ENCODE measurements at places on chromosomes 12 and 14. TPM values are rescaled to one million over a fixed set of nuclear protein-coding genes. Genes with fewer than 3 reads are reported as not detected.

Gene IFI27
- 3.8 TPM for total RNA-seq

Gene DTX1
- 0.16 TPM for total RNA-seq

Gene NR1H4
- total RNA-seq: 1.0 TPM

Gene LRRC10
- total RNA-seq: not detected

Gene AQP6
- total RNA-seq: under 0.01 TPM

Gene STAT2
- total RNA-seq: 121 TPM

Gene GPRC5D
- not detected for total RNA-seq

Gene AGAP2
- 0.25 TPM for total RNA-seq

Gene CMKLR1
- total RNA-seq: 0.81 TPM

Gene KCNJ8
- 4.6 TPM for total RNA-seq

Gene CDKN1B
- 29.8 TPM for total RNA-seq

Gene PLBD1
- total RNA-seq: 15.7 TPM

Gene PPP1R13B
- 11.7 TPM for total RNA-seq

Gene IL26
- not detected for total RNA-seq

Gene A2M
- total RNA-seq: not detected

Gene WDHD1
- 2.4 TPM for total RNA-seq

Gene M6PR
- total RNA-seq: 77.8 TPM

Gene MUCL1
- total RNA-seq: not detected

Gene FOXN4
- not detected for total RNA-seq

Gene DPPA3
- not detected for total RNA-seq

Gene OR4E2
- total RNA-seq: not detected

Gene VRTN
- not detected for total RNA-seq

Gene TAS2R42
- not detected for total RNA-seq

Gene PTHLH
- total RNA-seq: 2.6 TPM

Gene LMNTD1
- total RNA-seq: not detected

Gene CLEC6A
- total RNA-seq: not detected

Gene PPP4R4
- total RNA-seq: 0.16 TPM

Gene ASCL1
- total RNA-seq: not detected

Gene SDR9C7
- not detected for total RNA-seq

Gene VDR
- total RNA-seq: 1.3 TPM

Gene CNTN1
- 2.4 TPM for total RNA-seq

Gene PPP1R1A
- total RNA-seq: 0.98 TPM

Gene KERA
- not detected for total RNA-seq

Gene COX8C
- total RNA-seq: not detected

Gene DHRS2
- total RNA-seq: 0.33 TPM

Gene DUSP16
- 9.1 TPM for total RNA-seq

Gene TTC7B
- 39.2 TPM for total RNA-seq

Gene EID3
- total RNA-seq: 1.4 TPM

Gene FBXO33
- 8.4 TPM for total RNA-seq

Gene P2RX2
- not detected for total RNA-seq

Gene CDCA3
- total RNA-seq: 7.2 TPM

Gene KLRC2
- not detected for total RNA-seq

Gene RAB2B
- total RNA-seq: 21.8 TPM

Gene SUPT16H
- total RNA-seq: 40.2 TPM

Gene ADCK1
- 8.5 TPM for total RNA-seq

Gene SLC8A3
- total RNA-seq: 0.13 TPM

Gene NEUROD4
- total RNA-seq: not detected

Gene PZP
- not detected for total RNA-seq

Gene IKZF4
- 5.3 TPM for total RNA-seq

Gene SERPINA6
- total RNA-seq: 0.16 TPM

Gene SLC25A21
- total RNA-seq: 3.4 TPM

Gene ACRBP
- 8.7 TPM for total RNA-seq

Gene SUDS3
- 13.2 TPM for total RNA-seq

Gene JPH4
- not detected for total RNA-seq

All from mesangial cell (primary cell).